ENCODE measurements at places on chromosomes 13 and 19. TPM values are rescaled to one million over a fixed set of nuclear protein-coding genes. Genes with fewer than 3 reads are reported as not detected.

Gene RASGRP4
- 8.8 TPM for total RNA-seq

- H3K27me3 ChIP-seq = no peaks in the 10 kb centered on the region
- DNase-seq = no peak
- H3K4me1 ChIP-seq = peaks cover 8% of the 10 kb centered on the region
- H3K36me3 ChIP-seq = no peaks in the 10 kb centered on the region
- H3K27ac ChIP-seq = peak overlapping the region; percentile 4
These were observed 2.3 kb upstream of the TMEM91 start for GRCh38 chr19:41373993-41374392.

- DNase-seq = no peak
- no peaks in the 10 kb centered on the region for H3K4me1 ChIP-seq
- H3K27ac ChIP-seq = no peak overlapping the region
- H3K4me3 ChIP-seq = no peak overlapping the region
These were observed 3.5 kb upstream of the ZNF358 start for GRCh38 chr19:7512400-7512851.

GRCh38 chr19:37867831-37868230 lies 38.6 kb downstream of the WDR87 start:
- H3K4me3 ChIP-seq = no peak overlapping the region
- no peaks in the 10 kb centered on the region for H3K4me1 ChIP-seq

Gene LILRA1
- 1.8 TPM for total RNA-seq

GRCh38 chr13:94371855-94372254 lies 107.6 kb downstream of the DCT start:
- H3K4me1 ChIP-seq = no peaks in the 10 kb centered on the region
- no peaks in the 10 kb centered on the region for H3K36me3 ChIP-seq
- H3K27ac ChIP-seq = no peak overlapping the region
- H3K4me3 ChIP-seq = no peak overlapping the region

GRCh38 chr13:61156753-61157152 lies 258.9 kb downstream of the PCDH20 start:
- no peak for DNase-seq
- no peaks in the 10 kb centered on the region for H3K4me1 ChIP-seq
- no peaks in the 10 kb centered on the region for H3K27me3 ChIP-seq
- no peaks in the 10 kb centered on the region for H3K36me3 ChIP-seq
- no peak overlapping the region for H3K4me3 ChIP-seq

- H3K4me1 ChIP-seq = no peaks in the 10 kb centered on the region
- peak overlapping the region; percentile 91 for H3K27ac ChIP-seq
- H3K36me3 ChIP-seq = no peaks in the 10 kb centered on the region
- peak overlapping the region; percentile 57 for H3K4me3 ChIP-seq
These were observed 2.3 kb downstream of the MYH14 start for GRCh38 chr19:50205681-50206138.

- no peaks in the 10 kb centered on the region for H3K27me3 ChIP-seq
- no peak overlapping the region for H3K4me3 ChIP-seq
- no peak overlapping the region for H3K27ac ChIP-seq
- no peak for DNase-seq
These were observed 97.5 kb downstream of the FOXO1 start for GRCh38 chr13:40569024-40569350.

- no peaks in the 10 kb centered on the region for H3K36me3 ChIP-seq
- DNase-seq = no peak
- H3K4me1 ChIP-seq = no peaks in the 10 kb centered on the region
- no peak overlapping the region for H3K27ac ChIP-seq
These were observed 341.0 kb downstream of the DNAJC15 start for GRCh38 chr13:43364210-43365038.

Gene PSG11
- not detected for total RNA-seq

DNA sequence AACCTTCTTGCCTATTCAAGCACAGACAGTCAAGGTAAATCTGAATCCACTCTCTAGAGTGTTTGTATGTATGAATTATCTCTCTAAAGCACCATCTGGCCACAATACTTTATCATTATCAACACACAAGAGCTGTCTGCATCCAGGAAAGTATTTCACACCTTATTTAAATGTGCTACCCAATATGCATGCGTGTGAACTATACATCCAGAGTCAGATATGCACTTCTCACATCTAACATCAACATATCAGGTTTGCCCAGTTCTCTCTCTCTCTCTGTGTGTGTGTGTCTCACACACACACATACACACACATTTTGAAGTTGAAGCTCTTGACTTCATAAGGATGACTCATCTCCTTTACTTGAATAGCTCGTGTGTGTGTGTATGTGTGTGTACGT lies 697.5 kb upstream of the PCDH20 start:
- H3K27ac ChIP-seq = no peak overlapping the region
- H3K4me3 ChIP-seq = no peak overlapping the region
- no peak for DNase-seq
- H3K36me3 ChIP-seq = no peaks in the 10 kb centered on the region
- H3K27me3 ChIP-seq = no peaks in the 10 kb centered on the region

GRCh38 chr13:99421758-99422585 lies 79.3 kb upstream of the TM9SF2 start:
- no peak overlapping the region for H3K27ac ChIP-seq
- no peaks in the 10 kb centered on the region for H3K4me1 ChIP-seq

DNA sequence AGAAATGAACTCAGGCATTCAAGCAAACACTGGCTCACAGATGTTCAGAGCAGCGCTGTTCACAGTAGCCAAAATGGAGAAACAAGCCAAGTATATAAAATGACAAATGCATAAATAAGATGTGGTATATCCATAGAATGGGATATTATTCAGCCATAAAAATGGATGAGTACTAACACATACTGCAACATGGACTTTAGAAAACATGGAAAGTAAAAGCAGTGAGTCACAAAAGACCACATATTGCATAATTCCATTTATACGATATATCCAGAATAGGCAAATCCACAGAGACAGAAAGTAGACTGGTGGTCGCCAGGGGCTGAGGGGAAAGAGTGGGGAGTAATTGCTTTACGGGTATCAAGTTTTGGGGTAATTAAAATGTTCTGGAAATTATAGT lies 6.6 kb downstream of the ZNF837 start:
- H3K27me3 ChIP-seq = no peaks in the 10 kb centered on the region
- H3K27ac ChIP-seq = no peak overlapping the region
- H3K4me3 ChIP-seq = no peak overlapping the region
- no peaks in the 10 kb centered on the region for H3K36me3 ChIP-seq
- peaks cover 9% of the 10 kb centered on the region for H3K4me1 ChIP-seq

DNA sequence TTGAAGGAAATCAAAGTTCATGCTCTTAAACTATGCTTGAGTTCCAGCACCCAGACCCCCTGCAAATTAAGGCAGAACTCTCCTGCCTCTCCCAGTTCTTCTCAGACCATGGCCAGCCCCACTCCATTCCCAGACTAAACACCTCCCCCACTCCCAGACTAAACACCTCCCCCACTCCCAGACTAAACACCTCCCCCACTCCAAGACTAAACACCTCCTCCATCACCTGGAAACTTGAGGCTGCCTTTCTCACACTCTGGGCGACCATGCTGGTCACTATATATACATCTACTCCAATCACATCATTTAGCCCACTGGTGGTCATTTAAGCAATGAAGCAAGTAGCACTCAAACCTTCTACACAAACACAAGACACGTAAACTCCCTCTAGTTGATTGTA lies 57.2 kb downstream of the CAB39L start:
- H3K4me1 ChIP-seq = no peaks in the 10 kb centered on the region
- H3K27ac ChIP-seq = no peak overlapping the region
- DNase-seq = no peak

DNA sequence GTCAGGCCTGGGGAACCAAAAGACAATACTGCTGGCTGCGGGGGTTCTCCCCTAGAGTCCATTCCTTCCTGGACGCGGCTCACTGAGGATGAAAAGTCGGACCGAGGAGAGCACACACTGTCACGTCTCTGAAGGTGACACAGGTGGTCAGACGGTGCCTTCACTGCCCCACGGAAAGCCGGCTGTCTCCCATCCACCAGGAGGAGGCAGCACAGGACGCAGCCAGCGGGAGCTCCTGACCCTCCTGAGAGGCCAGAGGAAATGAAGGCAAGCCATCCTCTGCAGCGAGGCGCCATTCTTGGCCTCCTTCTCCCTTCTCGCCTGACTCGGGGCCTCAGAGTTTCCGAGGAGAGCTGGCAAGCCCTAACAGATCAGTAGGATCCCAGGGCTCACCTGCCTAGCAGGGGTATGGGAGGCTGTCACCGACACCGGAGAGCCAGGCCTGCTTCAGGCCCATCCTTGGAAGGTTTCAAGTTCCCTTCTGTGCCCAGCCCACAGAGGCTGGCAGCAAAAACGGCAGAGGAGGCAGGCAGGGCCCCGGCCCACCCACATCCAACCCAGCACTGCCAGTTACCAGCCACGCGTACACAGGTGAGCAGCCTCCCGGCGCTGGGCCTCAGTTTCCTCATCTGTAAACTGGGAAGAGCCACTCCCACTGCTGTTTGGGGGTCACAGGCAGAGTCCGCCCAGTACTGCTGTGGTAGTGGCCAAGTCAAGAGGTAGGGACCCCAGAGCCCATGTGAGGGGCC lies 4.5 kb downstream of the REXO1 start:
- peak overlapping the region; percentile 71 for H3K27ac ChIP-seq
- no peak for DNase-seq
- H3K4me1 ChIP-seq = peaks cover 38% of the 10 kb centered on the region
- H3K27me3 ChIP-seq = no peaks in the 10 kb centered on the region

Gene CYP4F12
- 5.6 TPM for total RNA-seq

Gene SELENOV
- not detected for total RNA-seq

DNA sequence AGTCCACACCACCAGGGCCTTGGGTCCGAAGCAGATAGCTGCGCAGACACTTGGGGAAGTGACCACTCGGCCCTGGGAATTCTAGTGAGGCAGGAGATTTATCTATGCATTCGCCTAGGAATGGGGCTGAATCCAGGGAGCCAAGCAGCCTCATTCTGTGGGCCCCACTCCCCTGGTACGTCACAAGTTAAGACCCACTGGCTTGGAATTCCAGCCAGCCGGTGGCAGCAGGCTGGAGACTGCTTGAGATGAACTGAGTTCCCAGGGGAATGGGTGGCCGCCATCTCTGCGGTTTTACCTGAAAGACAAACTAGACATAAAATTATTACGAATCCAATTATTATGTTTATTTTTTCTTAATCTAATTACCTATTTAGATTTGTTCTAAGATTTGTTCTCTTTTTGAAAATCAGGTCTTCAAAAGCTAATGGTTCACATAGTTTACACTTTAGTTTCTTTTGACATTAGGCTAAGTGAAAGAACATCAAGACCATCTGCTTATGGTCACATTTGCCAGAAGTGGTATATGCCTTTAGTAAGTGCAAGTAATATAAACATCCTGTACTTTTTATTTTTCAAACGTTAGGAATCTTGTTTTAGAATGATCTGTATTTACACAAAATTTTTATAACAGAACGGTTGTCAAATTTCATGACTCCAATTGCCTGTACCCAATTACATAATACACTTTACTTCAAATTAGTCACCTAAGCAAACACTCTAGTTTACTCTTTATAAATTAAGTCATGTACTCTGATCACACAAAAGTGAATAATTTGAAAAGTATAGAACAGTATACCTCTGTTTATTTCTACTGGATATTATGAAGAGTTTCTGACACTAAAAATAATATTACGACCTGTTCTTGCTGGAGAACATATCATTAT lies 74.4 kb downstream of the SLITRK6 start:
- no peak overlapping the region for H3K27ac ChIP-seq
- H3K4me3 ChIP-seq = no peak overlapping the region
- no peaks in the 10 kb centered on the region for H3K4me1 ChIP-seq

GRCh38 chr19:12952488-12953137 lies 4.4 kb downstream of the GADD45GIP1 start:
- no peak for DNase-seq
- H3K4me1 ChIP-seq = peaks cover 6% of the 10 kb centered on the region
- H3K27ac ChIP-seq = no peak overlapping the region

DNA sequence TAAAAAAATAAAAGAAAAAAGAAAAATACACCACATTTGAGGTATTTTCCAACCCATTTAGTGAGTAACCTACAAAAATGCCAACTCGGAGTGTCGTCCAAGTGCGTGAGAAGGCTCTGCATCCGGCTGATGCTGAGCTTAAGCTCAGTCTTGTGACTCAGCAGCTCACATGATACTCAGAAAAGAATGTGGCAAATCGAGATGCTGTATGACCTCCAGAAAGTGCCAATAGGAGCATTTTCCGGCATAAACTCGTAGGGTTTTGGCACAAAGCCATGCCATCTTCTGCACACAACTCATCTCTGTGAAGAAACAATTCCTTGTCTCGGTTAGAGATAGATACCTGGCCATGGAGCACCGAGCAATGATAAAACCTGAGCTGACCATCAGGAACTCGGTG lies 58.5 kb downstream of the TRPM4 start:
- H3K27me3 ChIP-seq = no peaks in the 10 kb centered on the region
- no peak for DNase-seq
- no peaks in the 10 kb centered on the region for H3K36me3 ChIP-seq
- no peak overlapping the region for H3K4me3 ChIP-seq
- H3K4me1 ChIP-seq = no peaks in the 10 kb centered on the region

Gene FCHO1
- 1.6 TPM for total RNA-seq

Gene APOC1
- total RNA-seq = 285 TPM

- no peak overlapping the region for H3K4me3 ChIP-seq
- no peak overlapping the region for H3K27ac ChIP-seq
- H3K27me3 ChIP-seq = no peaks in the 10 kb centered on the region
- DNase-seq = no peak
- H3K4me1 ChIP-seq = no peaks in the 10 kb centered on the region
These were observed 5.4 kb downstream of the MED25 start for GRCh38 chr19:49823472-49823871.

- DNase-seq = no peak
- no peaks in the 10 kb centered on the region for H3K27me3 ChIP-seq
- no peaks in the 10 kb centered on the region for H3K36me3 ChIP-seq
- H3K27ac ChIP-seq = no peak overlapping the region
These were observed 1.5 kb downstream of the KLK7 start for GRCh38 chr19:50982186-50982585.

- H3K36me3 ChIP-seq = no peaks in the 10 kb centered on the region
- H3K27me3 ChIP-seq = no peaks in the 10 kb centered on the region
- no peak for DNase-seq
- no peak overlapping the region for H3K27ac ChIP-seq
- no peaks in the 10 kb centered on the region for H3K4me1 ChIP-seq
- H3K4me3 ChIP-seq = no peak overlapping the region
These were observed 218.8 kb downstream of the NBEA start for GRCh38 chr13:35160896-35161295.

- H3K4me1 ChIP-seq = no peaks in the 10 kb centered on the region
- H3K36me3 ChIP-seq = no peaks in the 10 kb centered on the region
- no peak for DNase-seq
- no peak overlapping the region for H3K4me3 ChIP-seq
- no peaks in the 10 kb centered on the region for H3K27me3 ChIP-seq
These were observed 48.6 kb upstream of the WASF3 start for GRCh38 chr13:26508885-26509284.

DNA sequence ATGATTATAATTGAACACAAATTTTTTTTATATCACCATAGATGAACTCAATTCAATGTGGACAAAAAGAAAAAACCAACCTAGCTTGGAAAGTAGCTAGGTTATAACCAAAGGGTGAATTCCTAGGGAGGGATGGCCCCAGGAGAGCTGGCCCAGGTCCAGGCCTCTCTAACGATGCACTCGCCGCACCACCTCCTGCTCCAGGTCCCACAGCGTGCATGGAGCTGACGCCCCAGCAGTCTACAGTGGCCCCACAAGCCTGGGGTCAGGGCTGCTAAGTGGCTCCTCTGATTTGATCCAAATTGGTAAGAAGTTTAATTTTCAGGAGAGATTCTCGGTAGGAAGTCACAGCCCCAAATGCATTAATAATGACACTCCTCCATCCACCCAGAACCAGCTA lies 48.8 kb downstream of the TSHZ3 start:
- H3K27me3 ChIP-seq = no peaks in the 10 kb centered on the region
- no peaks in the 10 kb centered on the region for H3K36me3 ChIP-seq
- no peak overlapping the region for H3K27ac ChIP-seq

- no peaks in the 10 kb centered on the region for H3K36me3 ChIP-seq
- no peak for DNase-seq
- H3K4me3 ChIP-seq = no peak overlapping the region
- H3K4me1 ChIP-seq = no peaks in the 10 kb centered on the region
These were observed 403.5 kb upstream of the MIR17HG start for GRCh38 chr13:90943946-90944345.
